ENCODE measurements at places on chromosomes 7 and 10. TPM values are rescaled to one million over a fixed set of nuclear protein-coding genes. Genes with fewer than 3 reads are reported as not detected.
A peak's percentile ranks its signal among the peaks of the same experiment; 100 is the strongest.

- H3K36me3 ChIP-seq, result no peaks in the 10 kb centered on the region
- no peaks in the 10 kb centered on the region for H3K27me3 ChIP-seq
- no peak overlapping the region for H3K4me3 ChIP-seq
- H3K27ac ChIP-seq, result peak overlapping the region; percentile 30
- peaks cover 51% of the 10 kb centered on the region for H3K4me1 ChIP-seq
Measured at GRCh38 chr7:139651308-139651707, 126.5 kb downstream of the HIPK2 start.

- no peaks in the 10 kb centered on the region for H3K36me3 ChIP-seq
- H3K4me3 ChIP-seq, result no peak overlapping the region
- no peaks in the 10 kb centered on the region for H3K4me1 ChIP-seq
- H3K27ac ChIP-seq, result no peak overlapping the region
- no peaks in the 10 kb centered on the region for H3K27me3 ChIP-seq
Measured at GRCh38 chr10:83656924-83657323, 482.4 kb upstream of the GHITM start.

GRCh38 chr7:77222819-77223218 lies 23.2 kb upstream of the FGL2 start:
- H3K4me3 ChIP-seq, result no peak overlapping the region
- no peaks in the 10 kb centered on the region for H3K27me3 ChIP-seq
- DNase-seq, result no peak
- no peaks in the 10 kb centered on the region for H3K36me3 ChIP-seq
- no peaks in the 10 kb centered on the region for H3K4me1 ChIP-seq
- no peak overlapping the region for H3K27ac ChIP-seq

- DNase-seq, result no peak
- peaks cover 7% of the 10 kb centered on the region for H3K27me3 ChIP-seq
- H3K27ac ChIP-seq, result no peak overlapping the region
Measured at GRCh38 chr10:45376371-45376801, 2.4 kb downstream of the ALOX5 start.

DNA sequence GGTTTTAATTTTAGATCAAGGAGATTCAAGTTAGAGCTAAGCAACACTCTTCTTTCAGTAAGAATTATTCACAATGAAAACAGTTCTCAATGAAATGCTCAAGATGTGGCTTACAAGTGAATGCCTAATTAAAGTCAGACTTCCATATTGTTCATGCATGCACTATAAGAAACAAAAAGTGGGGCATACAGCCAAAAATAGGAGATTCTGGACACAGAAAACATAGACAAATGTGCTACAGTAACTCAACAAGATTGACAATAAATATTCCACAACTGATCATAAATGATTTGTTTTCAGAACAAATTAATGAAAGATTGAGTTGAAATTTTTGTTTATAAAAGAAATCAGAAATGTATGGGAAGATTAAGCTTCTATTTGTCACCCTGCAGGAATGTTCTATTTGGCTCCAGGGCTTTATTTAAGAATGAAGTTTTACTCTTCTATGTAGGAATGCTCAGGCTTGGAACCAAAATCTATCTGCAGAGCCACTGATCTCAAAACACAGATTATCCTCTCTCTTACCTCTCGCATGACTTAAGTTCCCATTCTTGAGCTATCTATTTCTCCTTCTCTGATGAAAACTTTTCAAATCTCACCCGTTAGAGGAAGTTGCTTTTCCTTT lies 89.0 kb upstream of the PIP4K2A start:
- no peak for DNase-seq
- H3K4me1 ChIP-seq, result no peaks in the 10 kb centered on the region

- H3K36me3 ChIP-seq, result no peaks in the 10 kb centered on the region
- peaks cover 5% of the 10 kb centered on the region for H3K4me1 ChIP-seq
- no peak overlapping the region for H3K27ac ChIP-seq
Measured at GRCh38 chr10:96612055-96612830, 25.4 kb upstream of the TM9SF3 start.

DNA sequence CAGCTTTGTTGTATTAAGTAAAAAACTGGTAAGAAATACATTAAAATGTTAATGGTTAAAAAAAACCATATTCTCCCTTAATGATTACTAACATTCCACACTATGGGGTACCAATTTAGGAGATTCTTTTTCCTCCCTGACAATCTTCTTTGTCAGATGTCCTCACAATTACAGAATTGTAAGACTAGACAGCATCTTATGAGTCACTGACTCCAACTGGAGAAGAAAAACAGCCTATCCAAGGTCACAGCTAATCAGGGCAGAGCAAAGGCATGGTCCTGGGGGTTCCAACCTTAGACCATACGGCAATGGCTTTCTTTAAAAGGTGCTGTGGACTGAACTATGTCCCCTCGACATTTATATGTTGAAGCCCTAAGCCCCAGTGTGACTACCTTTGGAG lies 127.6 kb downstream of the DLG5 start:
- no peak overlapping the region for H3K27ac ChIP-seq
- no peak for DNase-seq
- H3K36me3 ChIP-seq, result peaks cover 22% of the 10 kb centered on the region

The HABP2 gene
- 25.6 TPM for total RNA-seq

The SEC31B gene
- total RNA-seq, result 10.6 TPM

The PLOD3 gene
- total RNA-seq, result 78.8 TPM

The AMZ1 gene
- total RNA-seq, result 0.16 TPM

The PNLIPRP2 gene
- total RNA-seq, result not detected

The ACSL5 gene
- total RNA-seq, result 21.8 TPM

The IQUB gene
- 6.9 TPM for total RNA-seq

All from kidney (tissue), 22 donors.